ENCODE measurements at places on chromosomes 4 and X. TPM values are rescaled to one million over a fixed set of nuclear protein-coding genes. Genes with fewer than 3 reads are reported as not detected.

HAND2 gene
- not detected for total RNA-seq

DNA sequence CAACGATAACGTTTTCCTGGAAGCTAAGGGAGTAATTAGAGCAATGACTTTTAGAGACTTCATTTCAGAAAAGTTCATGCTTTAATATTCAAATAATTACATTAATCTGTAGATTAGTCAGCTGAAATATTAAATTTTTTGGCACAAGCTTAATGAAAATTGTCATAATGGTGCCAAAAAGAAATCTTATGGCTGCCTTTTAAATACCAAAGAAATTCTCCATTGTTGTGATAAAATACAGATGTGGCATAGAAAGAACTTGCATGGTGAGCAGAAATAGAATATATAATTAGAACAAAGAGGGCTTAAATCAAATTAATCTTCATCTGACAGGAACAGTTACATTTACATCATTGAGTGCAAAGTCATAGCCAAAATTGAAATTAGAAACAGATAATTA is 263.5 kb downstream of the AFF2 start:
- no peak for DNase-seq

DNA sequence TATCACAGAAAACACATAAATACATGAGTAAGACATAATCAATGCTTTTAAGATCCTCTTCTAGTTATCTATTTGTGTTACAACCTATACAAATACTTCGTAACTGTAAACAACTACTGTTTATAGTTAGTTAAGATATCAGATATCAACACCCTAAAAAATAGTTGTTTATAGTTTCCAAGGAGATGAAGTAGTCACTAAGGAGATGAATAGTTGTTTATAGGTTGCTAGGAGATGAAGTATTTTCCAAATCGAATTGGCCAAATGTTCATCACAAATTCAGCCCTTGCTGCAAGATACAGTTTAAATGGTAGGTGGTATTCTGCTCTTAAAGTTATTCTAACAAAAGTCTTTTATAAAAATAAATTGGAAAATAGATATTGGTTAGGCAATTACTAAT is 618.2 kb upstream of the PCDH10 start:
- no peak for DNase-seq

GRCh38 chr4:7009564-7009963 is 33.6 kb upstream of the TADA2B start:
- no peak for DNase-seq

DNA sequence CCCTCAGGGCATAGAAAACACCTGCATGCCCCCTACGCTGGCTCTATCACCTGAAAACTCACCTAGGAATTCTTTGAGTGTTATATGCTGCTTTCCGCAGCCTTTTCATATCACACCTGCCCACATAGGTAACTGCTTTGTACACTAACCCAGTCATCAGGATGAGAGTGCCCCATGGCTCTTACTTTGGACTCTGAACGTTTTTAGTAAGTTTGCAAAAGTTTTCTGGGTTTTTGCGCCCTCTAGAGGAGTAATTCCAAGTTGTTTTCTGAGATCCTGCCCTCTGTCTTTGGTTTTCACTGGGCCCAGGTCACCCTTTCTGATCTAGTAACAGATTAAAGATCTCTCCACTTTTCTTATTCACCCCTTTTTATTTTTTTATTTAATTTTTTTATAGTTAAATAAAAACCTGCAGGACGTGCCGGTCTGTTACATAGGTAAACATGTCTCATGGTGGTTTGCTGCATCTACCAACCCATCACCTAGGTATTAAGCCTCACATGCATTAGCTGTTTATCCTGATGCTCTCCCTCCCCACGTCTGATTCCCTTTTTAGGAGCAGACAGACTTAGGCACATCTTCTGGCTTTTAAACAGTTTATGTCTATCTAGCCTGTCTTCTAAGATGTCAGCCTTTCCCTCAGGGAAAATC is 139.2 kb downstream of the NWD2 start:
- DNase-seq, result no peak

DNA sequence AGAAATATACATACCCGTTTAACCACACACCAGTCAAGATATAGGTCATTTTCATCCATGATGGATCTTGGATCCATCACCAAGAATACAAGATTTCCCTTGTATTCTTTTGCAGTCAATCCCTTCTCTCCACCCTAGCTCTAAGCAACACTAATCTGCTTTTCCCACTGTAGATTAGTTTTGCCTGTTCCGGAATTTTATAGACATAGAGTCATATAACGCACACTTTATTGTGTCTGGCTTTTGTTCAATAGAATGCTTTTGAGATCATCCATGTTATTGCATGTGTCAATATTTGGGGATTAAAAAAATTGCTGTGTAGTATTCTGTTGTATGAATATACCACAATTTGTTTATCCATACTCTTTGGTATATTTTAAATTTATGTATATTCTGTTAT is 235.6 kb upstream of the BCOR start:
- no peak for DNase-seq

DNA sequence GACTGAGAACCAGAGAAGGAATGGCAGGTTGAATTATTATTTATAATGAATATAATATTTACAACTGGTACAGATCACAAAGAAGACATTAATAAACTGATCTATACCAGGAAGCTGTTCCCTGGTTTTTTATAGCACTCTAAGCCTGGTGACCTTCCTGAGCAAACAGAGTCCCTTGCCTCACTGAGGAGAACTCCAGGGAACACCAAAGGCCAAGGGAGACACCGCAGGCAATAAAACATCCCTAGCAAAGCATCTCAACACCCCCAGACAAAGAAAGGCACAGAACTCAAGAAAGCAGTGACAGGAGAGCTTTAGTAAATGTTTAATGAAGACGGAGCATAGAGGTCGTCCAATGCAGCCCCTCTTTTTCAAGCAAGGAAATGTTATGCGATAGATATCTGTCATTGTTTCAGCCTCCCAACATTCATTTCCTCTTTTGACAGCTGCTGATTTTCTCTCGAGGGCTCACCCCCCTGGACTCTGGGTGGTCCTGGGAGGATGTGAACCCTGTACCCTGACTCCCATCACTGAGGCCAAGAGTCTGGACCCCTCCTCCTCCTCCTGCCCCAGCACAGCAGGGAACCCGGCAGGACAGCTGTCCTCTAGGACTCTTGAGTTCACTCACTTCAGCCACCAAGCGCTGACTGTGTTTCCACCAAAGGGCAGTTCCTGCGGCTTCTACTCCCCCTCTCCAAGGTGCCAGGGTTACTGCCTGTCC is 342.5 kb upstream of the GATB start:
- DNase-seq, result no peak

DNA sequence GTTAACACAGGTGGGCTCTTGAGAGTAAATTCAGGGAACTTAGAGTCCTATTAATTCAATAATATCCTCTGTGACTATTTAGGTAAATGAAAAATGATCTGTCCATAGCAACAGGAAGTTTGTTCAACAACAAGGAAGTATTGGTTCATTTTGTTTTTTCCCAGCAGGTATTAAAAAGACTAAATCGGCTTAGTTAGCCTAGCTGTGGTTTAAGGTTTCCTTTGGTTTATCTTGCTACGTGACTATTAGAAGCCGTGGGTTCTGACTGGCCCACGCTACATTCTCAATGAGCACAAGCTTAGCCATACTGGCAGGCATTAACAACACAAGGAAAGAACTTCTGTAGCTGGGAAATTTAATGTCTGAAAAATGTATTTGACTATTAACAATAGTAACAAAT is 168.8 kb upstream of the HS3ST1 start:
- no peak for DNase-seq

DNA sequence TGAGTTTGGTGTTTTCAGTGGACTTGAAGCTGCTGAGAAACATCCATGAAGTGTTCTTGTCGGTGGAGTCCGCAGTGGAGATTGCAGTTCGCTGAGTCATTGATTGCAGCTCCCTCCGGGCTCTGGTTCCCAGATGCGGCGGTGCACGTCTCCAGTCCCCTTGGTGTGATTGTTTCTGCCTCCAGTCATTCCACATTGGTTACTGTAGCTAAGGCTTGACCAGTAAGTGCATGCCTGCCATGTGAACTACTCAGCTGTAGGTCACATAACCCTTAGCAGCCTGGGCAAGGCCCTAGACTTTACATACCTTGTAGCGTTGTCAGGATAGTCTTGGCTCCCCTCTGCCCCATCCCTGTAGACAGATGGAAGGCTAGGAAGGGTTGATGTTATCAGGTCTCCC is 53.8 kb upstream of the CLCN4 start:
- peak; percentile 56 for DNase-seq

VEGFC gene
- total RNA-seq, result 5.0 TPM

PLP1 gene
- not detected for total RNA-seq

CHRDL1 gene
- total RNA-seq, result 7.5 TPM

DNA sequence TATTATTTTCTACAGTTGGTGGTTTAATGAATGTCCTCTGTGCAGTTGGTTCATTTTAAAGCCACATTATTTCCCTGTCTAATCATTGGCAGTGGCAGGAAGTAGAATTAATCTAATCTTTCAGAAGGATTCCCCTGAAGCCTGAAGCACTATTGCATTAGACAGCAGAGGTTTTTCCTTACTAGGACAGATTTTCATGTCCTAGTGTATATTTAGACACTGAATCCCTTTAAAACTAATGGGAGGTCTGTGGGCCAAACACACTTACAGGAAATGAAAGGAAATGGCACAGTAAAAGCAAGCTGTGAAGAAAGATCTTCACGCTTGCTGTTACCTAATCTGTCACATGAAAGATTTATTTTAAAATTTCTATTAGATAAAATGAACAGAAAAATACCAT is 165.2 kb downstream of the SLC39A8 start:
- DNase-seq, result no peak

ASIC5 gene
- not detected for total RNA-seq

GLRA2 gene
- total RNA-seq, result not detected

DNA sequence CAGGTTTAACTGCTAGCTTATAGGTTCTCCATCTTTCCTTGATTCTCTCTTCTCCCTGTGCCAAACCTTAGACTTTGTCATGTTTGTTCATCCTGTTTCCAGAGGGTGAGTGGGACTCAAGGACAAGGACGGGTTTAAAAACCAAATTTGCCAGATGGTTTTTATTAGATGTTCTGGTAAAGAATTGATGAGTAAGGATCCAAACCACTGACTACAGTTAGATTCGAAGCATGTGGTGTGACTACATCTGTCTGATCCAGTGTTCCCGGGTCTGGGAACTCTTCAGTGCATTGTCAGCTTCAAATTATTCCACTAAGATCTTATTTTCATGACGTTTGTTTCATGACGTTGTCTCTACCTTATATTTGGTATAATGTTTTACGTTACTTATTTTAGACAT is 37.5 kb downstream of the MTMR1 start:
- DNase-seq, result no peak

TNMD gene
- not detected for total RNA-seq

DNA sequence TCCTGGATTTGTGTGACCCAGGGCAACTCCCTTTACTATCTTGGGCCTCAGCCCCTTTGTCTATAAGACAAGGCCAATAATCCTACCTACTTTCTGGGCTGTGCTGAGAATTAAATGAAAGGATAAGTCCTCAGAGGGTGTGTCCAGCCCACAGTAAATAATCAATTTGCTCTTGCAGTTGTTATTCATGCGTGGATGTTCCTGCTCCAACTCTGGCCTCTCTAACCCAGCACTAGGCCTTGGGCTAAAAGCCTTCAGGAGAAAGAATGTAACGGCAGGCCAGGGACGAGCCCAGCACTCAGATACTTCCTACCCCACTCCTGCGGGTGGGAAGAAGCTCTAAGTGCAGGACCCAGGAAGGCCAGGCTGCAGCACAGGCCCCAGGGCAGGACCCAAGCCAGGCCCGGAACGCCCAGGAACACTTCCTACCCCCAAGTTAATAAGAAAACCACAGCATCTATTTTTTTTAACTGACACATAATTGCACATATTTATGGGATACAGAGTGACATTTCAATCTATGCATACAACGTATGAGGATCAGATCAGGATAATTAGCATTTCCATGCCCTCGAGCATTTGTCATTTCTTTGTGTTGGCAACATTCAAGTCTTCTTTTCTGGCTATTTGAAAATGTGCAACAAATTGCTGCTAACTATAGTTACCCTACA is 179.6 kb upstream of the RBPJ start:
- DNase-seq, result no peak

DNA sequence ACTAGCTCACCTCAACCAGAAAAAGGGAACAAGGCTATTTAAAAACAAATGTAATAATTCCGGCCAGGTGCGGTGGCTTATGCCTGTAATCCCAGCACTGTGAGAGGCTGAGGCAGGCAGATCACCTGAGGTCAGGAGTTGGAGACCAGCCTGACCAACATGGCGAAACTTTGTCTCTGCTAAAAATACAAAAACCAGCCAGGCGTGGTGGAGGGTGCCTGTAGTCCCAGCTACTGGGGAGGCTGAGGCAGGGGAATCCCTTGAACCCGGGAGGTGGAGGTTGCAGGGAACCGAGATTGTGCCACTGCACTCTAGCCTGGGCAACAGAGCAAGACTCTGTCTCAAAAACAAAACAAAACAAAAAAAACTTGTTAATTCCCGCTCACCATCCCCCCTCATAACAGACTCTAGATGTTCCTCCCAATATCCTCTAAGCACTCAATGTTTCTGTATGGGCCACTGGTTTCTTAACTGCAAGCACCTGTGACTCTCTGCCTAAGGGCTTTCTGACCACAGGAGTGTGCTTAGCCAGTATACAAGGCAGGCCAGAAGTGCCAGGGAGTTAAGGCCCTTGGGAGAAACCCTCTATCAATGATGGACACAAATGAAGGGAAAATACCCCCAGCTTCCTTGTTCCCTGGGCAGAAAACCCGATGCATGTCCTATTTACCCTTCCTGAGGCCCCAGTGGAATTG is 21.0 kb upstream of the THOC2 start:
- DNase-seq, result no peak

GRCh38 chrX:4690521-4690920 is 977.1 kb upstream of the PRKX start:
- DNase-seq, result no peak

DNA sequence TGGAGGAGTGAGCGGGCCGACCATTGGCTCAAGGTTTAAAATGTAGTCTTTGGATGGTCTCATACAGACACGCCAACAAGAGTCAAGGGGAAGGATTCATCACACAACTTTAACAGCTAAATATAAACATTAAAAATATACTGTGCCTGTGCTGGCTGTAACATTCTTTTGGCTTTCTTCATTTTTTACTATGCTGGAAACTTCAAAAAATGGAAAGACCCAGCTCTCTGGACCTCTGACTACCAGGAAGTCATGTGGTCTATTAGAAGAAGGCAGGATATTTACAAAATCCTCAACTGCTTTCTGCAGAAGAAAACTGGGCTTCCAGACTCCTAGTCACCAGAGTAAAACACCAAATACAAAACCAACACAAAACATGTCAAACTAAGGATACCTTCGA is 49.8 kb upstream of the KLF3 start:
- no peak for DNase-seq

DNA sequence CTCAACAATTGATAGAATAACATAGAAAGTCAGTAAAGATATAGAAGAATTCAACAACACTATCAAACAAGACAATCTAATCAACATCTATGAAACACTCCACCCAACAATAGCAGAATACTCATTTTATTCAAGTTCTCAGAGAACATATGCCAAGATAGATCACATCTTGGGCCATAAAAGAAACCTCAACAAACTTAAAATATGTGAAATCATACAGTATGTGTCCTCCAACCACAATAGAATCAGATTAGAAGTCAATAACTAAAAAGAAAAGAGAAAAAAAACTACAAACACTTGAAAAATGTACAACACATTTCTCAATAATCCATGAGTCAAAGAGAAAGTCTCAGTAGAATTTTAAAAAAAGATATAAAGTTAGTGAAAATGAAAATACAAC is 78.6 kb upstream of the LDB2 start:
- DNase-seq, result no peak

TMPRSS11A gene
- total RNA-seq, result not detected

GRCh38 chrX:44891642-44892041 is 18.7 kb downstream of the KDM6A start:
- DNase-seq, result no peak

- DNase-seq, result peak; percentile 32
Measured at GRCh38 chrX:129759576-129760061, 20.1 kb upstream of the SASH3 start.

IRS4 gene
- total RNA-seq, result not detected
